H4 (cell line): ENCODE measurements at places on chromosomes 12 and 14. TPM values are rescaled to one million over a fixed set of nuclear protein-coding genes. Genes with fewer than 3 reads are reported as not detected.

Gene OR4E1
- not detected in 2 replicates for total RNA-seq

DNA sequence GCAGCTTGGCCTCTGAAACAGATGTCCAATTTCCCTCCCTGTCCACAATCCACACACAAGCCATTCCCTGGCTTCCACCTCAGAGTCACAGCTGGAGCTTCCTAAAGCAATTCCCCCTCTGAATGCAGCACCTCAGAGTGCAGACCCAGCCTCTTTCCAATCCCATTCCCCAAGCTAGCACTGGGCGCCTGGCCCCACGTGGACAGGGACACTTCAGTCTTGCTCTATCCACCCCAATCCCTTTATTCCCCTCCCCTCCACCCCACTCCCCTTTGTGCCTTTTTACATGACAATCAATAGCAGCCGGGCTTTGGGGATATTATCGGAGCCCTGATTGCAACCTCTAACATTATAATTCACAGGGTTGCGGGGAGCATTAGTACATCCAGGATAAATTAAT is 292.6 kb downstream of the TTC8 start:
- DNase-seq, result no peak

- no peak for DNase-seq
These were observed 44.5 kb downstream of the CORO1C start for GRCh38 chr12:108686780-108687179.

GRCh38 chr12:127245437-127245836 is 1021.5 kb upstream of the TMEM132C start:
- no peak for DNase-seq

- no peak for DNase-seq
These were observed 483.4 kb downstream of the LRFN5 start for GRCh38 chr14:42090122-42090521.

GRCh38 chr12:99670635-99671034 is 23.1 kb downstream of the GARIN6 start:
- no peak for DNase-seq

- no peak for DNase-seq
These were observed 825.3 kb upstream of the FLRT2 start for GRCh38 chr14:84704601-84705000.

- DNase-seq, result no peak
These were observed 50.1 kb downstream of the OVCH1 start for GRCh38 chr12:29447285-29447975.

GRCh38 chr12:53700567-53700966 is 24.7 kb upstream of the ATP5MC2 start:
- DNase-seq, result no peak
